ENCODE measurements at places on chromosomes 6 and 20.

- no peak for DNase-seq
Observed at GRCh38 chr6:35777356-35778102, 1.1 kb downstream of the CLPSL2 start.

DNA sequence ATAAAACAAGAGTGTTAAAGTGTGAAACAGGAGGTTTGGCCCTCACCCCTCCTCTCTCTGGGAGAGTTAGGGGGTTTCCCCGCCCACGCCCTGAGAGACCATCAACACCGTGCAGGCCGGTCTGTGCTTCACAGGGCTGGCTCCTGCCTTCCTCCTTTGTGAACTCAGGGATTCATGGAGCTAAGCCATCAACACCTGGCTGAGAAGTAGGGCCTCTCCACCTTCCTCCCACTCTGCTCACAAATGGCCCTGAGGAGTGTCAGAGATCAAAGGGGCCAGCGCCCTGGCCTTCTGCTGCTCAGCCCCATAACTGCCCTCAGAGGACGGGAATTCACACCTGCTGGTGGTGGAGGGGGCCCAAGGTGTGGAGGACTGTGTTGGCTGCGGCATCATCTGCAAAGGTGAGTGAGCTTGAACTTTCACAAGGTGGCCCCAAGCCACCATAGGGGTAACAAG, 88.6 kb downstream of the PSMB1 start:
- no peak for DNase-seq

DNA sequence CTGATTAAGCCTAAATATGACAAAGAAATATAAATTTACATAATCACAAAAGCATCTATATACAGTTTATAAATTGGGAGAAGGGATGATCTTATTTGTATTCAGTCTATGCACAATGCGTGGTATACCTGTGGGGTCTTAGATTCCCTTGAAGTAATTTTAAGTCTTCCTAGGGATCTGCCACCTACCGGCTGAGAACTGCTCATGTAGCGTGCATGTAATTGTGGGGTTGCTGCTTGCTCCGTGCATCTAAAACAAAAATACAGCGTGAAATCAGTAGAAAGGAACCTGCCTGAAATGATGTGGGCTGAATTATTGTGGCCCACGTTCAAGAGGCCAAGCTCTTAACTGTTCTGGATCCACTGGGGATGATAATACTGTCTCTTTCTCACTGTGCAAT, 187.3 kb downstream of the MBOAT1 start:
- no peak for DNase-seq

DNA sequence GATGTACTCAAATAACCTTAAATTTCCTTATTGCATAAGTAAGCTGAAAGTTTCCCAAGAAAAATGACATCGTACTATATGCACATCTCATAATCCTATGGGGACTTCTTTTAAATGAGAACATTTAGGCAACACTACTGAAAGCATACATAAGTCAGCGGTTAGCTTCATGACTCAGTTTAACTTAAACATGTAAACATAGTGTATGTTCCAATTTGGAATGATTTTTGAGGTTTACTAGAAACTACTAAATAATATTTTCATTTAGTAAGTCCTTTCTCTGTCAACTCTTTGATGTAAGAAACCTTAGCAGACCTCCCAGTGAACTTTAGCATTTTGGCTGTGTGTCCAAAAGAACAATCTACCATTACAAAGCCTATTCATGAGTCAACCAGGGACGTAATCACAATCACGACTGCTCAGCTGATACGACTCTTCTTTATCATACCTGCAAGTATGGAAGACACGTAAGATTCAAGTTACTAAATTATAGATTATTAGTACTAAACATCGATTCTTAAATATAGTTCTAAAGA, 19.3 kb downstream of the HIVEP2 start:
- DNase-seq, result no peak

GRCh38 chr20:35447082-35447789, 8.2 kb upstream of the CEP250 start:
- DNase-seq, result peak; percentile 84

- DNase-seq, result no peak
Observed at GRCh38 chr6:155349129-155349528, 34.8 kb upstream of the TFB1M start.

DNA sequence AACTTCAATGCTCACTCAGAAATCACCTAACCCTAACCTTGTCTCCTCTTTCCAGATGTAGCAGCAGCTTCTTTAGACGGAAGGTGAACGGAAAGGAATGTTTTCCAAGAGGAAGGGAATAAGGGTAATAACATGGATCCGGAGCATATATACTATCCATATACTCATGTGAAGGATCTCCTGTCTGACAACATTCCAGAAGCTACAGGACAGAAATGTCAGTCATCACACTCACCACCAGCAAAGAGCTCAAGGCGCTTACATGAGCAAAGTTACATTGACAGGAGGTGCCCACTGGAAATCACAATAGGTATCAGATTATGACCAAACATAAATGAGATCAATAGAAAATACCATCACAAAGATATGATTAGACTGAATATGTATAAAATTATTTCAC, 122.1 kb upstream of the CCDC28A start:
- no peak for DNase-seq

GRCh38 chr6:92719773-92720172, 699.6 kb downstream of the EPHA7 start:
- no peak for DNase-seq

GRCh38 chr6:85472744-85473143, 22.9 kb downstream of the NT5E start:
- DNase-seq, result no peak

GRCh38 chr6:119077643-119078375, 655 bp downstream of the FAM184A start:
- DNase-seq, result peak; percentile 33

DNA sequence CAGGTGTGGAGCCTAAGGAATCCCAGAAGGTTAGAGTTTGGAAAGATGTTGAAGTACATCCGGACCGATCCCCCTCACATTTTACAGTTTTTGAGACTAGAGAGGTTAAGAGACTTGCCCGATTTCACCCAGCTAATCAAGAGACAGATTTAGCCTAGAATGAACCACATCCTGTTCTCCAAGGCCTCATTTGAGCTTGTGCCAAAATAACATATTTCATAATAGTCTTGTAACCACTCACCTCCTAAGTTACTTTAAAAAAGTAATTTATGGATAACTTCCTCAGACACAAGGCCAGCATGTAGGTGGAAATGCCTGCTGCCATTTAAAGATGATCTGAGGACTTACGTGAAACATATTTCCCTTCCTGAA, 39.8 kb upstream of the ARHGAP18 start:
- no peak for DNase-seq

DNA sequence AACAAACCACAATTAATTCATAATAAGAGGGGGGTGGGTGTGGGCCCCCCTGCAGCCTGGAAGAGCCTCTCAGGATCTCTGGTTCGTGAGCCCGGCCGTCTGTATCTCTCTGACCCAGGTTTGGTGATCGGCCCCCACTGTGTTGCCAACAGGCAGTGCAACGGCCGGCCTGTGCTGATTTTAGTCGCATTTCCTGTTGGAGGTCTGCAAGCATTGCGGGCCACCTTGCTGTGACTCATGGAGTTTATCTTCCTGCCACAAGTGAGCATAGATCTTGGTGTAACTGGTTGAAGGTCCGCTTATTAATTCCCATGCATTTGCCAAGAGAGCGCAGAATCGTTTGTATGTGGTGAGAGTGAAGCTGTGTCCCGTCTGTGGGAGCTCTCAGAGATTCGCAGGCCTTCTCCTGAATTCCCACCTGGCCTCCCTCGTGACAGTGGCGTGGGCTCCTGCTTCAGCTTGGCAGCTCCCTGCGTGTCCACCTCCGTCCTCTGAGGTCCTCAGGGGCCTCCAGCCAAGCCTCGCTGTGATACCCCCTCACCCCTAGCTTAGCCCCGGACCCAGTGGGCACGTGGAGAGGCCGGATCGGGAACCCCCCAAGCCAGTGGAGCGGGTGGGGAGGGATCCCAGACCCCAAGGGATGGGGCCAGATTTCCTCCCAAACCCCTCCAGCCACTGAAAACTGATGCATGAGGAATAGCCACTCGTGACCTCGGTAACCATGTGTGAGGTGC, 269.8 kb downstream of the CDH4 start:
- DNase-seq, result no peak

DNA sequence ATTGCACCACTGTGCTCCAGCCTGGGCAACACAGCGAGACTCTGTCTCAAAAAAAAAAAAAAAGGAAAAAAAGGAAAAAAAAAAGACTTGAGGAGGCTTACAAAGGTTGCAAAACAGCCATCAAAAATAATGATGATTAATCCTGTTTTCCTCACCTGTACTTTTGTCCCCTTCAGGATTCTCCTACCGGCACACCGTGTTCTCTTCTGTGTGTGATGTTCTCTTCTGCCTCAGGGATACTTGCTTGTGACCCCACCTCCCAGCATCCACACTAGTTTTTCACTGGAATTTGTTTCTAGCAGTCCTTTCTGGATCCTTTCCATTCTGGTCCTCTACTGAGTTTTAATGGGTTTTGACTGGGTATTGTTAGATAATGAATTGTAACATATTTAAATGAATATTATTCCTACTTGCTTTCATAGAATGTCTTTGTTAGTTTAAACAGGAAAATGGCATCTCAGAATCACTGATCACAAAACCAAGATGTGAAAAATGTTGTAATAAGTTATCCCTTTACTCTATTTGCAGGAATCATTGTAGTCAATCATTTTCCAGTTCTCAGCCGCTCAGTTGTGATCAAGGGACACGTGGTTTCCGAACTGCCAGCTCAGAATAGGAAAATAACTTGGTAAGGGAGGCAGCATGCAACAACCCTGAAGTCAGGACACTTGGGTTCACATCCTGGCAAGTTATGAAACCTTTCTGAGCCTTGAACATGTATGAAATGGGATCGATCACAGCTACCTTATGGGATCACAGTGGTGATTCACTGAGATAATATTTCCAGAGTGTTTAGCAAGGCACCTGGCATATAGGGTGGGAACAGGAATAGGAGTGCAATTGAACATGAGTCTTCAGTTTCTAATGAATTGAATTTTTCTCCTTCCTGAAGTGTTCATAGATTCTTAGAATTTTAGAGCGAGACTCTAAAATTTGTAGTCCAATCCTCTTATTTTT, 8.5 kb downstream of the C6orf89 start:
- DNase-seq, result no peak

DNA sequence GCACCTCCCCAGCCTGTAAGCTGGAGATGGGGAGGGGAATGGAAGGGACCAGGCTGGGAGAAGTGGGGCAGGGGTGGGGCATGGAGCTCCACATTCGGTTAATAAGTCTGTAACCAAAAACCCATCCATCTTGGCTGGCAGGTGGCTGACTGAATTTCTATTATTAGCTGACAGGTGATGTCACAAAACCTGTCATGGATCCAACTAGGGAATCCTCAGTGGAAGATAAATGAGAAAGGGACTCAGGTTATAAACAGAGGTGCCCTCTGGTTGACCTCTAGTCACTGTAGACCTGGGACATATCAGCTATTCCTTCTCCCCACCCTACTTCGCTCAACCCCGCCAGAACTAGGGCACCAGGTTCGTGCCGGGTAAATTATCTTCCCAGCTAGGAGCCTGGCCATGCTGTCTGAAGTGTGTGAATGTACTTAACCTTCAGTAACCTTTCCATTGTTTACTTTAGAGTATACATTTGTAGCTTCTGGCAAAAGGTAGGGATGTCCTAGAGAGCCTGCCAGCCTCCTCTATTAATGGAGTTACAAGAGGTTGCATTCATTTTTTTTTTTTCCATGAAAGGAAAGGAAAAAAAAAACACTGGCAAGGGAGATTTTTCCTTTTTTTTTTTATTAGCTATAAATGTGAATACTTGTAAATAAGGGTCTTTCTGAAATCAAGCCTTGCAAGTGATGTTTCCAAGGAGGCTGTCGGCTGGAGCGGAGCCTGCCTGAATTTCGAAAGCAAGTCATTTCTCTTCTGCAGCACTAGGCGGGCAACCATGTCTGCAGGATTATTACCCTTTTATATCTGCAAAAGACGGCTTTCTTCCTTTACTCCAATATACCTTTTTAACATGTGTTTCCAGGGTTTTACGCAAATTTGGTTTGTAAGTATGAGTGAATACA, 135.9 kb downstream of the TMEM242 start:
- no peak for DNase-seq

DNA sequence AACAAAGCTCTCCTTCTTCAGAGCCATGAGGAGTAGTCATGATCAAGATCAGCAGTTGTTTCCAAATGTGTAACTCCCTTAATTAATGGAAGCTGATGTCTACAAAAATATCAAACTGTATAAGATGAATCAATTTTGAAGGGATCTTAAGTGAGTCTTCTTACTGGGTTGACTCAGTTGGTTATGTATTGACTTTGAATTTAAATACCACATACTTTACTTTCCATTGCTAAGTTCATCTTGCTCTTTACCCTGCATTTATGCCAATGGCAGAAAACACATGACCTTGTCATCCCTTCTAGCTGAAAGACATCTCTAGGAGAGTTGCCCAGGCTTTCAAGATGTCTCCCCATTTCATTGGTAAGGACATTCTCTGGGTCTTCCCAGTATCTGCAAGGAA, 123.2 kb upstream of the STMND1 start:
- DNase-seq, result no peak

DNA sequence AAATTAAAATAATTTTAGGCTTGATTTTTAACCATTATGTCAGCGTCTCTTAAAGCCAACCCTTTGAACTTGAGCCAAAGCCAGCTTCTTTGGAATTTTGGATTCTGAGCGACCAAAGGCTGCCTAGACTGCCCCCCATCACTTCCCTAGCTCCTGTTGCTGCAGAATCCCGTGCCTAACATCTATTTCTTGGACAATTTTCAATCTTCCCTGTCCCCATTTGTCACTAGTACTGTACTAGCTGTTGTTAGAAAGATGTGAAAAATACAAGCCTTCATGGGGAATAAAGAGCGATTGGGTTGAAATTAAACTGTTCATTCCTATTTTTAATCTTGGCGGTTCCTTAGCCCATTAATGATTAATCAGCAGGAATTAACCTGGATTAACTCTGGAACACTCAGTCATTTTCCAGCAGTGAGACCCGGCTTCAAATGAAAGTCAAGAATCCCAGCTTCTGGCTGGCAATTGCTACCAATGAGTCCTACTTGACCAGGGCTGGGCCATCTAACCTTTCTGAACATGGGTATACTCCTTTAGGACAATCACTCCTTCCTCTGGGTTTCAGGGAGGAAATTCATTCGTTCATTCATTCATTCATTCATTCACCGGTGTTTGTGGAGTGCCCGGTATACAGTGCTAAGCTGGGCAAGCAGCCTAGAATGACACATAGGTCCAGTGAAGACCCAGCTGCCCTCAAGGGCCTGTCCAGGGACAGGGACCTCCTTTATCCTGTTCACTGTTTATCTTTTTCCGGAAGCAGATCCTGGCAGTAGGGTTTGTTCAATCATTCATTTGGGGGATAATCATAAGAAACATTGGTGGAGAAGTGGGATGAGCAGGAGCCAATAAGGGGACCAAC, 1.4 kb upstream of the RRBP1 start:
- DNase-seq, result no peak

DNA sequence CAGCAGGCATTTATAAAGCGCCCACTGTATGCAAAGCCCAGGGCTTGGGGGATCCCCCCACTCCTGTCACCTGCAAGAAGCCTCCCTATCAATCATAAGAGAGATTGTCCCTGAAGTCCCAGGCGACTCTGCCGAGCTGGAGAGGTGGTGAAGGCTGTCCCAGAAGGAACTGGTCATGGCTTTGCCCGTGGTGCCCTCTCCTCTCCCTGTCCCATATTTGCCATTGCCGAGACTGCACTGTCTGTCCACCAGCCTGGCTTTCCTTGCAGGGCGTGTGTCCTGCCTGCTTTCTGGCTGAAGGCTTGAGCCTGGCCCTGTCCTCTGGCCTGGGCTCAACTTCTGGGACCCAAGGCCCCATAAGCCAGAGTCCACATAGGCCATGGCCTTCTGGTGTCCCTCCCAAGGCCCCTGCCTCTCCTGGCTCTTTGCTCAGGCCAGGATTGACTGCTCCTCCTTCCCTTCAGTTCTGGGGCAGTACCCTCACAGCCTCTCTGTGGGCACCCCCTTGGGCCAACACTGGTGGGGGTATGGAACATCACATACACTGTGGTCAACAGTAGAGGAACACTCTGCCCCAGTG, 46.9 kb downstream of the CPXM1 start:
- no peak for DNase-seq
